ENCODE measurements at places on chromosomes 11 and 22.

GRCh38 chr22:48926136-48926535, 901.5 kb downstream of the BRD1 start:
- DNase-seq = no peak

DNA sequence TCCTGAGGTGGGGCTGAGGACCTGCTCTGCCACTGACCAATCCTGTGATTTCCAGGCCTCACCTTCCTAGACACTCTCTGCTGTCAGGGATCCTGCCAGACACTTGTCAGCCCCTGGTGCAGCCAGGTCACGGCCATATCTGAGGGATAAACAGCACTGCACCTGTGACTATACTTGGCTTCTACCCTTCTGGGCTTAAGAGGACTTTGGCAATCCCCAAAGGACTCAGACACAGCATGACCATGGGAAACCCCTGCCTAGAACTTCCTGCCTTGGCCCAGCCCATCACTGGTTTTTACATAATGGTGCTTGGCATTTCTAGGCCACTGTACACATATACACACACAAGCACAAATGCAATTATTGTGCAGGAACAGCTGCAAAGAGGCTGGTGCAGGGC, 11.6 kb upstream of the OLFML1 start:
- DNase-seq = no peak

DNA sequence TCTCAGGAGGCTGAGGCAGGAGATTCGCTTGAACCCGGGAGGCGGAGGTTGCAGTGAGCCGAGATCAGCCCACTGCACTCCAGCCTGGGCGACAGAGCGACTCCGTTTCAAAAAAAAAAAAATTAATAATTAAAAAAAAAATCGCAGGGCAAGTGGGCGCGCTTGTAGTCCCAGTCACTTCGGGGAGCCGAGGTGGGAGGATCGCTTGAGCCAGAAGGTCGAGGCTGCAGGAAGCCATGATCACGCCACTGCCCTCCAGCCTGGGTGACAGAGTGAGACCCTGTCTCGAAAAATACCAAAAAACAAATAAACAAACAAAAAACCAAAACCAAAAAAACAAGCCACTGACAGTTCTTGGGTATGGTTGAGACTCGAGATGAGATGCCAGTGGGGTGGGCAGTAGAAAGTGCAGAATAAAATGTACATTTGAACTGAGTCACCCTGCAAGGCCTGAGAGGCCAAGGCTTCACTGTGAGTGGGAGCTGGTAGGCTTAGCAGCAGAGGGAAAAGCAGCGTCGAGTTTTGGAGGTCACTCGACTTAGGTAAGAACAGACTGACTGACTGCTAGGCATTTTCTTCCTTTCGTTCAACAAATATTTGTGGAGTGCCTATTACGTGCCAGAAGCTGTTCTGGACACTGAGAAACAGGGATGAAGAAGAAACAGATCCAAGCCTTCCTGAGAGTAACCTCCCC, 635 bp upstream of the LDHA start:
- DNase-seq = no peak

GRCh38 chr11:28009388-28009787, 98.6 kb downstream of the KIF18A start:
- DNase-seq = peak; percentile 68

DNA sequence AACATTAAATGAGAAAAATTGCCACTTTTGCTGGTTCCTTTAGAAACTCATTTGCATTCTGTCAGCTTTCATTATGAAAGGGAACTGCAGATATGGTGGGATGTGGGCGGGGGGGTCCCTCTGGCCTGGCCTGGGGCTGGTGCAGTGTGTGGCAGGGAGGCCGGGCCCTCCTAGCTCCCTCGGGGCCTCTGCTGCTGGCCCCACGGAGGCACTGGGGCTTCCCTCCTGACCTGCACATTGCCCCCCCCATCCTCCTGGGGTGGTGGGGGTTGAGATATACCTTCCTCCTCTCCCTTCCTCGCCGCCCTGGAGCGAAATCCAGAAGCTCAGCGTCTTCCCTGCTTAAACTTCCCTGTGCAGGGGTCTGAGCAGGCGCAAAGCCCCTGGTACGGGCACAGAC, 1005.9 kb downstream of the BRD1 start:
- DNase-seq = no peak

DNA sequence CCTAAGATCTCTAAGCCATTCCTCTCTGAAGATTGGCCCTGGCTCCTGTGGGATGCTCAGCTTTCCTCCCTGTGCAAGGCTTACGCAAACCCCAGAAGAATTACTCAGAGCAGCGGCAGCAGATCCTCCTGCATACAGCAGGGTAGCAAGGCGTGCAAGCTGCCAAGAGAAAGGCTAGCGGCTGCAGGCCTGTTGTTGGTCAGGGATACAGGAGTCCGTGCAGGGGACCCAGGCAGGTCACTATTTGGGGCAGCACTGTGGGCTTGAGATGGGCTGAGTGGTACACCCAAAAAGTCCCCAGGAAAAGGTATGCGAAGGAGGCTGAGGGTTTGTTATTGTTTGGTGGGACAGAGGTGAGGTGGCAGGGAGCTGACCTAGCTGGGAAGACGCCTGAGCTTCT, 1.5 kb downstream of the GLB1L2 start:
- no peak for DNase-seq

DNA sequence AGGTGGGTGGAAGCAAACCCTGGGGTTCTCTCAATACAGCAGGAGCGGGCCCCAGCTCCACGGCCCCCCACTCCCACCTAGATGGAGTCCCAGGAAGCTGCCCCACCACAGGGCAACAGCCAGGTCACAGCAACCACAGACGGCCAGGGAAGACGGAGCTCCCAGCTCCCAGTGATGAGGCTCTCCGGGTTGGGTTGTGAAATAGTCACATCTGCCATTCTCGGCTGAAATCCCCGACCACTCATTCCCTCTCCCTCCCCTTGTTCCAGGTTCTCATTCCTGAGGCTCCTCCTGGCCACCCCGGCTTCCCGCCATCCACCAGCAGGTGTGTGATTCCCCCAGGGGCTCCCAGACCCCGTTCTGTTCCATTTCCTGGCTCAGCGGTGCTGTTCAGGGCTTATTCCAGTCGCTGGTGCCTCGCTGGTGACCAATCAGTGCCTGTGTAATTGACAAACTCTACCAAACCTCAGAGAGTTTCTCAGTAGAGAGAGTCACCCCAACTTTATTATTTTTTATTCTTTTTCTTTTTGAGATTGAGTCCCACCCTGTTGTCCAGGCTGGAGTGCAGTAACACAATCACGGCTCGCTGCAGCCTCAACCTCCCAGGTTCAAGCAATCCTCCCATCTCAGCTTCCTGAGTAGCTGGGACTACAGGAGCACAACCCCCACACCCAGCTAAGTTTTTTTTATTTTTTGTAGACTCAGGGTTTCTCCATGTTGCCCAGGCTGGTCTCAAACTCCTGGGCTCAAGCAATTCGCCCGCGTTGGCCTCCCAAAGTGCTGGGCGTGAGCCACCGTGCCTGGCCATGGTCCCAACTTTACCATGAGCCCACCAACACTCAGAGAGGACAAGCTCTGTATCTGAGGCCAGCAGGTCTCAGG, 63.2 kb downstream of the SHANK2 start:
- no peak for DNase-seq

DNA sequence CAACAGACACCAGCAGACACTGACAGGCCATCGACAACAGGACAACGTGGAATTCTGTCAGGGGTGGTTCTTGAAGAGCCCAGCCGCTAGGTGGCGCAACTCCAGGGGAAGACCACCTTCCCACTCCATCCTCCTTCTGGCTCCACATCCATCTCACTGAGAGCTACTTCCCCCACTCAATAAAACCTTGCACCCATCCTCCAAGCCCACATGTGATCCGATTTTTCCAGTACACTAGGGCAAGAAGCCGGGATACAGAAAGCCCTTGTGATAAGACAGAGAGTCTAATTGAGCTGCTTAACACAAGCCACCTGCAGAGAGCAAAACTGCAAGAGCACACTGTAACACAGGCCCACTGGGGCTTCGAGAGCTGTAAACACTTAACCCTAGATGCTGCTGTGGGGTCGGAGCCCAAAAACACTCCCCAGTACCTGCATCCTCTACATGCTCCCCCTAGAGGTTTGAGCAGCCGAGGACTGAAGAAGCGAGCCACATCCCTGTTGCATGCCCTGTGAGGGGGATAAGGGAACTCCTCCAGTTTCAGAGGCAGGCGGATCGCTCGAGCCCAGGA, 11.5 kb upstream of the RAB39A start:
- no peak for DNase-seq

- no peak for DNase-seq
Observed at GRCh38 chr11:129937592-129938238, 42.3 kb upstream of the NFRKB start.

GRCh38 chr11:119377961-119378667, 3.4 kb downstream of the USP2 start:
- DNase-seq = no peak

DNA sequence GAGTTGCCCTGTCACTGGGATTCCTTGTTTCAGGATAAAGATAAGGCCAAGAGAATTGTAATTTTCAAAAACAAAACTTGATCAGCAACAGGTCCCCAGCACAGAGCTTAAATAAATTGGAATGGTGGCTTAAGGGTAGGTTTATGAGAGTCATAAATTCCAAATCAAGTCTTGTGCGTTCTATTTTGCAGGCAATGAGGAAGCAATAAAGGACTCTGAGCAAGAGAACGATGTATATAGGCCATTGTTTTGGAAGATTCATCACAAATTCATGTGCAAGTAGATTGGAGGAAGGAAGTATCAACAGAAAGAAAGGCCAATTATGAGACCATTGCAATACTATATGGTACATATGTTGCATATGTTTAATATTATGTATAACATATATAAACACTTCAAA, 65.7 kb upstream of the PGR start:
- no peak for DNase-seq
